Aorta (tissue), 5 donors: ENCODE measurements at places on chromosomes 3 and 15. TPM values are rescaled to one million over a fixed set of nuclear protein-coding genes. Genes with fewer than 3 reads are reported as not detected.
A peak's percentile ranks its signal among the peaks of the same experiment; 100 is the strongest.

DNA sequence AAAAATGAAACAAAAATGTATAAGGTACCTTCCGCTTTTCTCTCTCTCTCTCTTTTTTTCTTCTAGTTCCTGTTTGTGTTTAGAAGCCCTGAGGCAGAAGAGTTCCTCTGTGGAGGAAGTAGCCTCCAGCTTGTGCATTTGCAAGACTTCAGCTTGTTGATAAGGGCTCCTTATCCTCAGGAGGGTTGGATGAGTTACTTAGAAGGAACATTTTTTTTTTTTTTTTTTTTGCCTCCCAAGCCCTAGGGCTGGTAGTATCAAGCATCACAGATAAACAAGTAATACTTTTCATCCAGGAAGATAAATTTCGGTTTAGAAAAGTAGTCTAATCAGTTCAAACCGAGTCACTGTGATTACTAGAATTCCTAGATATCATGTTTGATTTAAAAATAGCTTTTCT lies 91.0 kb upstream of the CBLB start:
- H3K27ac ChIP-seq: no peak overlapping the region
- no peaks in the 10 kb centered on the region for H3K4me1 ChIP-seq
- no peak overlapping the region for H3K4me3 ChIP-seq
- H3K27me3 ChIP-seq: no peaks in the 10 kb centered on the region

DNA sequence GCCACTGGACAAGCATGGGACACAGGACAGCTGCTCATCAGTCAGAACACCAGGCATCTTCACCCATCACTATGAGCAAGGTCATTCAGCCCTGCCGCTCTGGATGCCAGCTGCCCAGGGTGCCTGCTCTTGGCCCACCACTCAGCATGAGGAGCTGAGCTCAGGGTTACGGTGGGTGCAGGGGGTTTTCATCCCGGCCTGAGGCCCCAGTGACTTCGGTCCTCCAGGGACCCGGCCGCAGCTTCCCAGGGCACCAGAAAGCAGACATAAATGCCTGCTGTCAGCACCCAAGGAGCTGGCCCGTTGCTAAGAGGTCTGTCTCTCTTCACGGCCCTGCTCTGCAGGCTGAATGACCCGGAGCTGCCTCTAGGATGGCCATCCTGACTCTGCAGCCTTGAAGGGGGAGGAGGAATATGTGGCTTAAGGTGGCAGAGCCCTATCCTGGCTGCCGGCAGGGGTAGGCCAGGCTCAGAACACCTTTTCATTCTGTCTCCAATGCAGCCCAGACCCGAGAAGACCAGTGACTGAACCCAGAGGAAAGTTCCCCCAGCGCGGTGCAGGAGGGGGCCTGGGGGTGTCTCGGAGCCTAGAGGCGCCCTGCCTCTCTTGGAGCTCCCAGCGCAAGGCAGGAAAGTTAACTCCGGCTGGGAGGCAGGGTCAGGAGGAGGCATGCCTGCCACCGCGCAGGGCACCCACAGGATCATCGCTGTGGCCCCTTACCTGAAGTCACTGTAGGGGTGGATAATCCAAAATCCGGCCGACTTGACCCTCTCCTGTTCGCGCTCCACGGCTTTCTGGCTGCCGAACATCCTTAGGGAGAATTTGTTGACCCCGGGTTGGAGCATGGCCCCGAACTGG lies 1.8 kb downstream of the HCN4 start:
- no peaks in the 10 kb centered on the region for H3K36me3 ChIP-seq
- H3K4me1 ChIP-seq: no peaks in the 10 kb centered on the region
- no peaks in the 10 kb centered on the region for H3K27me3 ChIP-seq
- H3K27ac ChIP-seq: no peak overlapping the region

RETNLB gene
- not detected for total RNA-seq

DPPA2 gene
- not detected for total RNA-seq

GRCh38 chr3:179015551-179016020 lies 56.0 kb downstream of the ZMAT3 start:
- H3K4me1 ChIP-seq: peaks cover 2% of the 10 kb centered on the region
- H3K36me3 ChIP-seq: no peaks in the 10 kb centered on the region
- DNase-seq: no peak

GRCh38 chr15:61084944-61085367 lies 144.1 kb downstream of the RORA start:
- DNase-seq: no peak
- no peaks in the 10 kb centered on the region for H3K27me3 ChIP-seq
- H3K27ac ChIP-seq: no peak overlapping the region

DNA sequence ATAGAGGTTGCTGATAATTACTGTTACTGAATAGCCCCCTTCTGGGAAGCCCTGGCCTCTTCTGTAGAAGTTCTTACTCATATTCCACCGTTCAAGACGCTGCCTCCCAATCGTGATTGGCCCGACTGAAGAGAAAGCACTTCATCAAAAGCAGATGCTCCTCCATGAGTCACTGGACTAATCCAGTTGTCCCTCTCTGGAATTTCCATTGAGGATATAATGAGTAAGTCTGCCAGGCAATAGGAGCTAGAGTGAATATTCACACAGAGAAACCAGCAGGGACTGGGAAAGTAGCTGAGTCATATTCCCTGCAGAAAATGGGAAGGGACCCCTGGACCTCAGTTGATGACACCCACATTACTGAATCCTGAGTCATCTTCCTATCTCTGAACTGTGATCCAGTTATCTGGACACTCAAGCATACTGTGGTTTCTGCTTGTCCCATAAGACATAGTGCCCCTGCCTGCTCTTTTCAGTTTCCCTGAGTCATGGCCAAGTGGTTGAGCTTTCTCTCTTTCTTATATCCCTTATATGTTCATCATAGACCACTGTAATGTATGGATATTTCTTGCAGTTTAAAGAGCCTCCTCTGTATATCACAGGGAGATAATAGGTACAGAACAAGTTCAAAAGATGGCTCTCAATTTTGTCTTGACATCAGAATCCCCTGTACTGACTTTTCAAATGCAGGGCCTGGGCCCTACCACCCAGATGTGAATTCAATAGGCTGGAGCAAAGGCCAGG lies 151.2 kb upstream of the CDIN1 start:
- H3K4me1 ChIP-seq: no peaks in the 10 kb centered on the region
- H3K27me3 ChIP-seq: no peaks in the 10 kb centered on the region
- H3K36me3 ChIP-seq: no peaks in the 10 kb centered on the region
- no peak for DNase-seq

VGLL3 gene
- 155 TPM for total RNA-seq

ATP2B2 gene
- total RNA-seq: 0.29 TPM

PCOLCE2 gene
- 83.3 TPM for total RNA-seq

FANCD2 gene
- total RNA-seq: 1.9 TPM

- no peak overlapping the region for H3K4me3 ChIP-seq
- H3K27ac ChIP-seq: no peak overlapping the region
- H3K4me1 ChIP-seq: no peaks in the 10 kb centered on the region
- H3K36me3 ChIP-seq: no peaks in the 10 kb centered on the region
Observed at GRCh38 chr3:101913168-101913567, 63.9 kb downstream of the NFKBIZ start.

DNA sequence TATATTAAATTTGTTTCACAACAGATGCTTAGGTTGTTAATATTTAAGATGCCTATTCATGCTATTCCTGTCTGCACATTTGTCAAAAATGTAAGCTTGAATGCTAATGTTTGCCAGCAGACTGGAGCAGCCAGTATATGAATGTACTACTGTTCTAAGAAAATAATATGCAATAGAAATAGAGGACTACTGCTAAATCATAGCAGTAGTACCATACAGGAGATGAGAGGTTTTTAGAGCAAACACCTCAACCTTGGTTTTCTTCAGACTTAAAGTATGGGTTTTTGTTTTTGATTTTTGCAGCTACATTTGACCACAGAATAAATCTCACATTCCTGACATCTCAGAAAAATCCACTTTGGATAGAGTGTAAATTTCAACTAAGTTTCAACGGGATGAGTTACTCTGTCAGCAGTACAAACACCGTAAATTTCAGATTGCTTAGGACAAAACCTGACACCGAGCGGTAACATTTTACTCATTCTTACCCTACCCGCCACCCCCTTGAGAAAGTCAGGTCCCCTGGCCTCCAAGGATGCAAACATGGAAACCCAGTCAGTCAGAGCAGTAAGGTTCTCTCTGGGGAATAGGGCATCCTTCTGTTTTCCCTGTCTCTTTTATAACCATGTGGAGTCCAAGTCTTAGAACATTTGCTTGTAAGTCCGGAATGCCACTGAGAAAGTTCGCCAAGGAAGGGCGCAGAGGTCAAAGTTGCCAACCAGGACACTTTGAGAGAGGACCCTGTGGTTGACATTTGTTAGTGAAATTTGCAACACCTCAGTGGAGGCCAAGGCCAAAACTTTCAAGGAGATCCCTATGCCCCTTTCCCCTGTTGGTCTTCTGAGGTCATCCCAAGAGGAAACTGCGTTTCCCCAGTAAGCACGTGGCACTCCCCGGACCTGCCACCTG lies 17.9 kb upstream of the SATB1 start:
- no peaks in the 10 kb centered on the region for H3K4me1 ChIP-seq
- peak overlapping the region; percentile 94 for H3K4me3 ChIP-seq
- H3K27me3 ChIP-seq: peaks cover 1% of the 10 kb centered on the region
- no peak for DNase-seq

DUOX2 gene
- total RNA-seq: 0.65 TPM

- no peaks in the 10 kb centered on the region for H3K36me3 ChIP-seq
- H3K4me1 ChIP-seq: no peaks in the 10 kb centered on the region
- H3K27me3 ChIP-seq: no peaks in the 10 kb centered on the region
- H3K27ac ChIP-seq: no peak overlapping the region
Observed at GRCh38 chr3:156469456-156469855, 85.5 kb downstream of the SSR3 start.

DNA sequence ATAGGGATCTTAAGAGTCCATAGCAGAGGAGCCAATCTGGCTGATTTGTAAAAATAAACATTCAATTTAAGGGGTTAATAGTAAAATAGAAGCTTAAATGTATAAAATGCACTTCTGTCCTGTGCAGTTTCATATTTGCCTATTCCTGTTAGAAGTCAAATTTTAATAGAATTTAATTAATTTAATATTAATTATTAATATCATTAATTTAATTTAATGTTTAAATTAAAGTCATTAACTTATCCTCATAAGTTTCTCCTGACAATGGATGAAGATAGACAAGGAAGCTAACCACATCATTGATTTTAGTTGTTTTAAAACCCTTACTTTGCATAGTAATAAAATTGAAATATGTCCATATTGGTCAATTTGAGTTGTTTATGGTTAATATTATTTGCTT lies 1096.2 kb upstream of the EPHA6 start:
- no peak overlapping the region for H3K27ac ChIP-seq
- no peak overlapping the region for H3K4me3 ChIP-seq
- DNase-seq: no peak
- no peaks in the 10 kb centered on the region for H3K27me3 ChIP-seq
- H3K36me3 ChIP-seq: no peaks in the 10 kb centered on the region
- no peaks in the 10 kb centered on the region for H3K4me1 ChIP-seq

GRCh38 chr15:67783303-67783702 lies 42.0 kb upstream of the SKOR1 start:
- no peak overlapping the region for H3K4me3 ChIP-seq
- H3K27me3 ChIP-seq: no peaks in the 10 kb centered on the region
- H3K4me1 ChIP-seq: no peaks in the 10 kb centered on the region
- H3K27ac ChIP-seq: no peak overlapping the region
- no peak for DNase-seq
- no peaks in the 10 kb centered on the region for H3K36me3 ChIP-seq

- H3K27ac ChIP-seq: no peak overlapping the region
- H3K36me3 ChIP-seq: no peaks in the 10 kb centered on the region
- H3K4me1 ChIP-seq: no peaks in the 10 kb centered on the region
Observed at GRCh38 chr3:21484057-21484827, 266.8 kb downstream of the ZNF385D start.

DNA sequence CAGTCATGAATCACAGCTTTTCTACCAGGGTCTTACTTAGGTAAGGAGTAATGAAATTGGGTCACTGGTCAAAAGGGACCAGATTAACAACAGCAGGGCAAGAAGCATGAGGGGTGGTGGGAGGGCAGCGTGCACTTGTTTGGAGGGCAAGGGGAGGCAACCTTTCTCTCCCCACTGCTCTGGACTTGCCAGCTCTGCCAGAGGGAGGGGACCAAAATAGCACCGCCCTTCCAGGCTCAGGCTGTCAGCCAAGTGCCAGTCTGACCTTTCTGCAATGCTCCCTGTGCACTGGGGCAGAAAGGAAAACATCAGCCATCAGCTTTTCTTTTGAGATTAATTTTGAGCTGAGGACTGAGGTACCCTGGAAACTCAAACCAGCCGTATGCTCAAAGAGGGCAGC lies 4.5 kb upstream of the ULK3 start:
- H3K36me3 ChIP-seq: no peaks in the 10 kb centered on the region
- H3K4me3 ChIP-seq: no peak overlapping the region
- no peaks in the 10 kb centered on the region for H3K27me3 ChIP-seq
- no peak overlapping the region for H3K27ac ChIP-seq
- no peak for DNase-seq

DNA sequence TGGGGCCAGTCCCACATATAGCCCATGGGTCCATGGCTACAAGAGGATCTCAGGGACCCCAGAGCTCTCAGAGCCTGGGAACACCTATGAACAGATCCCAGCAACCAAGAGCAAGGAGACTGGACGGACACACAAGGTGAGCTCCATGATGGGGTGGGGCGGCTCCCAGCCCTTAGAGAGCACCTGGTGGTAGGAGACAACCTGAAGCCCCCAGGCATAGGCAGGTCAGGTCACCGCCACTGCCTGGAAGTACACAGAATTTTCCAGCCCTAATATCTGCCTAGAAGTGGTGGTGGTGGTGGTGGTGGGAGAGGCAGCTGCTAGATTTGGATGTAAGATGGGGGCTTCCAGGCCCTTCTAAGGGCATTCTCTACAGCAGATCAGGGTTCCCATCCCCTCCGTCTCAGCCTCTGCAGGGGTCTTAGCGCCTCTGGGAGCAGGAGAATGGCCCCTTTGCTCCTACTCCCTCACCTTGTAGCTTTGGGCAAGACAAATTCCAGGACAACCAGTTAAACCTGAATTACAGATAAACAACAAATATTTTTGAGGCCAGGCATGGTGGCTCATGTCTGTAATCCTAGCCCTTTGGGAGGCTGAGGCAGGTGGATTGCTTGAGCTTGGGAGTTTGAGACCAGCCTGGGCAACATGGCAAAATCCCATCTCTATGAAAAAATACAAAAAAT lies 9.2 kb downstream of the SH2D7 start:
- no peaks in the 10 kb centered on the region for H3K4me1 ChIP-seq
- no peaks in the 10 kb centered on the region for H3K27me3 ChIP-seq
- H3K27ac ChIP-seq: no peak overlapping the region
- no peaks in the 10 kb centered on the region for H3K36me3 ChIP-seq
- H3K4me3 ChIP-seq: no peak overlapping the region

SKOR1 gene
- total RNA-seq: 1.2 TPM

PLS1 gene
- 0.97 TPM for total RNA-seq
